Activated CD8-positive, alpha-beta T cell treated with anti-CD3 and anti-CD28 coated beads, Interleukin-2, amount 10 ng/mL, durations not matched to agents 7 days and 5 days (primary cell): ENCODE measurements at places on chromosomes 16 and 17.
A peak's percentile ranks its signal among the peaks of the same experiment; 100 is the strongest.

DNA sequence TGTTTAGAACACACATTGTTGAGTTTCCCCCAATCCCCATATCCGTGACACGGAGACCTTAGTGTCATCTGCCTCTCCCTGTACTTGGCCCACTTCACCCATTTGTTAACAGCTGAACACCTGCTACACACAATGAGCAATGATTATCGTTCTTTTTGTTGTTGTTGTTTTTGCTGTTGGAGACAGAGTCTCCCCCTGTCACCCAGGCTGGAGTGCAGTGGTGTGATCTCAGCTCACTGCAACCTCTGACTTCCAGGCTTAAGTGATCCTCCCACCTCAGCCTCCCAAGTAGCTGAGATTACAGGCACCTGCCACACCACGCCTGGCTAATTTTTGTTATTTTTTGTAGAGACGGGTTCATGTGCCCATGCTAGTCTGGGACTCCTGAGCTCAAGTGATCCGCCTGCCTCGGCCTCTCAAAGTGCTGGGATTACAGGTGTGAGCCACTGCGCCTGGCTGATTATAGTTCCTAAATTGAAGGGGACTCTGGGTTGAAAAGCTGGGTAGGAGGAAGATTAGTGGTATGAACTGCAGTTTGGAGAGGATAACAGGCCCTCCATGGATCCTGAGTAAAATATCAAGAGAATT lies 21.6 kb downstream of the NDE1 start:
- H3K4me3 ChIP-seq: no peak overlapping the region
- peaks cover 75% of the 10 kb centered on the region for H3K36me3 ChIP-seq
- H3K4me1 ChIP-seq: peaks cover 57% of the 10 kb centered on the region
- H3K27me3 ChIP-seq: no peaks in the 10 kb centered on the region

DNA sequence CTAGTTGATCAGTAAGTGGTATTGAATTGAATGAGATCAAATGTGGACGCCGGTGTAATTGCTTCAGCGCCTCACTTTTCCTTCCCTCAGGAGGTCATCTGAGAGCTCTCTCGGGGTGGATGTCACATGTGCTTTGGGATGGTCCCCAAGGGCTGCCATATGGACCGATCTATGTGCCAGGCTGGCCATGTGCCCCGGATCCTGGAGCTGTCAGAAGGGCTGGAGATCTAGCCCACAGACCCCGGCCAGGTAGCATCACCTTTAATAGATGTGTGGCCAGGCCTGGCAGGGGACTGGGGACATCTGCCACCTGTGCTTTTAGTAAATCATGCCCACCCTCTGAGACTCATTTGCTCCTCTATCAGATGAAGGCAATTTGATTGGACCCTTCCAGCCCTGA lies 95.3 kb upstream of the CRHR1 start:
- H3K4me3 ChIP-seq: no peak overlapping the region
- no peaks in the 10 kb centered on the region for H3K36me3 ChIP-seq
- peaks cover 31% of the 10 kb centered on the region for H3K27me3 ChIP-seq
- H3K4me1 ChIP-seq: no peaks in the 10 kb centered on the region
- no peak for DNase-seq

GRCh38 chr17:49362723-49363117 lies 670 bp upstream of the ZNF652 start:
- peaks cover 52% of the 10 kb centered on the region for H3K4me1 ChIP-seq
- peak overlapping the region; percentile 84 for H3K4me3 ChIP-seq
- peak overlapping the region; percentile 83 for H3K27ac ChIP-seq
- DNase-seq: no peak

DNA sequence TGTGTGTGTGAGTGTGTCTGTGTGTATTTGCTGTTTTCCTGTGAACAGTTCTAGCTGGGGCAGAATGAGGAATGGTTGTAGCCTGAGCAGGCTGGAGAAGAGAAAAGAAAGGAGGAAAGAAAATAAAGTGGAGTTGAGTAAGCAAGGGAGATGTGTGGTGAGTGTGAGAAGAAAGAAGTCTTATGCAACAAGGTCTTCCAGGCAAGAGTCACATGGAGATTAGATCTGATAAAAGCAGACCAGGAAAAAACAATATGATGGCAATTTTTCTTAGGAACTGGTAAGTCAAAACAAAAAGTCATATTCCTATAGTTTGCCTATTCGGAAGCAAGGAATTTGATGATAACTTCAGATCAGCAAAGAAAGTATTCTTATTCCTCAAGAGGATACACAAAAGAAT lies 125.0 kb downstream of the HS3ST3A1 start:
- no peaks in the 10 kb centered on the region for H3K4me1 ChIP-seq
- no peak overlapping the region for H3K27ac ChIP-seq
- DNase-seq: no peak
- H3K27me3 ChIP-seq: no peaks in the 10 kb centered on the region

DNA sequence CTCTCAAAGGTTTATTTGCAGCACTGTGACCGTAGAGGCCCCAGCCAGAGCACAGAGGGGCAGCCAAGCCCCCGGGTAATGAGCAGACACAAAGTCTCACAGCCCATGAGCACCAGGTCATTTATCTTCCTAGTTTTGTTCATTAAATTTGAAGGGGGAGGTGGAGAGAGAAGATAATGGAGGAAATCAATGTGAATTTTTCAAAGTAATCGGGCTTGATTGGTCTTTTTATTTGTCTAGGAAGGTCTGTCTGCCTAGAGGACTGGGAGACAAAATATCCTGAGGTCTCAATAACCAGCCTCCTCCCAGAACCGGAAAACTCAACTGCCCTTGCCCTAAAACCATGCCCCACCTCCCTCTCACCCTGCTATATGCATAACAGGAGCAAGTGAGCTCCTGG lies 189.0 kb downstream of the SLC39A11 start:
- no peak overlapping the region for H3K27ac ChIP-seq
- no peak for DNase-seq
- H3K27me3 ChIP-seq: no peaks in the 10 kb centered on the region
- H3K4me1 ChIP-seq: no peaks in the 10 kb centered on the region
- H3K4me3 ChIP-seq: no peak overlapping the region
- no peaks in the 10 kb centered on the region for H3K36me3 ChIP-seq

DNA sequence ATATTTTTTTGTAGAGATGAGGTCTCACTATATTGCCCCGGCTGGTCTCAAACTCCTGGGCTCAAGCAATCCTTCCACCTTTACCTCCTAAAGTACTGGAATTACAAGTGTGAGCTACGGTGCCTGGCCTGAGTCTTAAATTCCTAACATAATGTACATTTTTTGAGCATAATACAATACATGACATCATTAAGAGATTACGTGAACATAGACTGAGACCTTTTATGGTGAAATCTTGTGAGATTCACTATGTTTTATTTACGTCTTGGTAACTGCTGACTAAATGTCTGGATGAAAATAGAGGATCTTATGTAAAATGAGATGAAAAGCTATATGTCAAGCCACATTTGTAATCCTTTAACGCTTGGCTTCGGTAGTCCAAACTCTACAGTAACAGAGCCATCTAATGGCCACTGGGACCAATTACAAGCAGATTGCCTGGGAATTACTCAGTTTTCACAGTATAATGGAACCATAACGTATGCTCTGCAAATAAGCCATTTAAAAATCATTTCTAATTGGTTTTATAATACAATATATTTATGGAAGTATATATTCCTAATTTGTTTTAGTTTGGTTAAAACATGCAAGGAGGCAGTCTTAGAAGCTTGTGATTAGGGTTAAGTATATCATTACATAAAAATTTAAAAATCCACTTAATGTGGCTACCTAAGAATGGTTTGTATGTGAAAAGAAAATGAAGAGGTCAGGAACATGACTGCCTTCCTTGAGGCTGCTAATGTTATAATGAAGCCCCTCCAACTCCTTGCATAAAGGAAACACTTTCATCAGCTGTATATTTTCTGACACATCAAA lies 8.1 kb upstream of the EFCAB13 start:
- peaks cover 9% of the 10 kb centered on the region for H3K27me3 ChIP-seq
- no peak overlapping the region for H3K4me3 ChIP-seq
- H3K27ac ChIP-seq: no peak overlapping the region
- DNase-seq: peak; percentile 57

DNA sequence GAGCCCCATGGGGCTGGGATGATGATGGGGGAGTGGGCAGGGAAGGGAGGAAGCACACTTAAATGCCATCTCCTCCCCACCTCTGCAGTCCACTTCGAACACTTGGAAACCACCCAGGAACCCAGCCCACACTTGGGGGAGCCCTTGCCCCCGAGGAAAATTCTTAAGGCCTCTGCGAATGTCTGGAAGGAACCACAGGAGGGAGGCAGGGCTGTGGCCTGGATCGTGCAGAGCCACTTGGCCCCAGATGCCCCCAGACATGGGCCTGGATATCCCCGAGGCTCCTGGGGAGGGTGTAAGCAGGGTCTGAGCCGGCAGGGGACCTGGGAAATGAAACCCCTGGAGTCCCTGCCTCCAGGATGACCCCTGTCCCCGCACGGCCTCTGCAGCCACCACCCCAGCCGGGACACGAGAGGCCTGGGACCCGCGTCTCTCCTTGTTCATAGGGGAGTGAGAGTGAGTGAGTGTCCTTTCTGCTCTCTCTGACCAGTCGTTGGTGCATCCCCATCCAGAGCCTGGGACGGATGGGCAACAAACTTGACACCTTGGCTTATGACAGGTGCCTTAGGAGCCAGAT lies 11.8 kb upstream of the MTSS2 start:
- H3K4me1 ChIP-seq: peaks cover 45% of the 10 kb centered on the region
- H3K36me3 ChIP-seq: peaks cover 12% of the 10 kb centered on the region
- no peak overlapping the region for H3K4me3 ChIP-seq
- H3K27ac ChIP-seq: peak overlapping the region; percentile 91

GRCh38 chr16:10946308-10946707 lies 1.9 kb downstream of the CLEC16A start:
- no peaks in the 10 kb centered on the region for H3K36me3 ChIP-seq
- H3K27ac ChIP-seq: no peak overlapping the region
- peaks cover 62% of the 10 kb centered on the region for H3K4me1 ChIP-seq
- H3K4me3 ChIP-seq: peak overlapping the region; percentile 79

GRCh38 chr17:34503528-34504195 lies 75.7 kb upstream of the TMEM132E start:
- DNase-seq: peak; percentile 21
- H3K4me3 ChIP-seq: no peak overlapping the region
- H3K4me1 ChIP-seq: peaks cover 19% of the 10 kb centered on the region
- no peak overlapping the region for H3K27ac ChIP-seq

- H3K27me3 ChIP-seq: no peaks in the 10 kb centered on the region
- H3K4me1 ChIP-seq: no peaks in the 10 kb centered on the region
- H3K27ac ChIP-seq: no peak overlapping the region
- H3K36me3 ChIP-seq: peaks cover 2% of the 10 kb centered on the region
- DNase-seq: no peak
Measured at GRCh38 chr17:46952115-46952514, 26.9 kb downstream of the RPRML start.

- H3K27ac ChIP-seq: peak overlapping the region; percentile 69
- H3K27me3 ChIP-seq: peaks cover 3% of the 10 kb centered on the region
- no peak overlapping the region for H3K4me3 ChIP-seq
- DNase-seq: no peak
Measured at GRCh38 chr17:19284005-19284959, 47.1 kb downstream of the EPN2 start.

GRCh38 chr16:85504242-85504641 lies 108.9 kb upstream of the GSE1 start:
- no peaks in the 10 kb centered on the region for H3K4me1 ChIP-seq
- DNase-seq: no peak
- H3K27ac ChIP-seq: no peak overlapping the region

DNA sequence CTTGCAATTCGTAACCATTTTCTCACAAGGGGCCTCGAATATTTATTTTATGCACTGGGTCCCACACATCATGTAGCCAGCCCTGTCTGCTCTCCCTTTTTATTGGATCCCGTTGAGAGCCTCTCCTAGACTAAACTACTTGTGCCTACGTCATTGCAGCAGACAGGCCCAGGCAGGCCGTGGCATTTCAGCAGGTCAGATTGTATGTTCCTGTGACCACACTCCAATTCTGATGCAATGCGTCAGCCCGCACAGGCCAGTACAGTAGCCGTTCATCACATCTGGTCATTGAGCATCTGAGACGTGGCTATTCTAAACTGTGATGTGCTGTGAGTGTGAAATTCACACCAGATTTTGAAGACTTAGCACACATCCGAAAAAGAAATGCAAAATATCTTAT lies 42.2 kb downstream of the ABAT start:
- no peaks in the 10 kb centered on the region for H3K27me3 ChIP-seq
- no peak for DNase-seq
- H3K4me3 ChIP-seq: no peak overlapping the region

DNA sequence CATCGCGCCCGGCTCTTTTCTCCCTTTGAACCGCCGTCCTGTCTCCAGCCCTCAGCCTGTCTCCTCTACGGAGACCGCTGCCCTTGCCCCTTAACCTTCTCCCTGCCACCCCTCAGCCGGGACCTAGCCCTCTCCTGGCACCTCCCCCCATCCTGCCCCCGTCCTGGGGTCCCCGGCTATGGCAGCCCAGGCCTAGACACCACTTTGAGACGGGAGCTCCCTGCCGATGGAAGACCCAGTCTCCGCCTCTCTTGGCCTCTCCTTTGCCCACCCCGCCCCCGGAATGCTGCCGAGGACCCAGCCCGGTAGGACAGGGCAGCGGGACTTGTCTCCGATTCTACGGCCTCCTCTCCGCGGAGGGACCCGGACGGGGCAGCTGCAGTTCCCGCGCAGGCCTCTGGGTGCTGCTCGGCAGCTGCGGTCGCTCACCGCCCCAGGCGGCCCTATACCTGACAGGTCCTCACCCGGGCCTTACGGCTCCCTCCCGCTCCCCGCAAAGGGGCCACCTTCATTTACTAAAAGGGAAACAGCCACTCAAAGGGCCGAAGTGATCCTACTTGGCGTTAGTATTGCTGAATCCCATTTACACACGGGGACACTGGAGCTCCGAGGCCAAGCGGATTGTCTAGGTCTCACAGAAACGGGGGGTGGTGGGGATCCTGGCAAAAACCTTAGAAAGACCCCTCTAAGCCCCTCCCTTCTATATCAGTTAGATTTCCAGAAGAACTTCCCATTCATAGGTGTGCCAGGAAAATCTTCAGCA lies 32.6 kb upstream of the TAC4 start:
- no peak overlapping the region for H3K4me3 ChIP-seq
- no peak overlapping the region for H3K27ac ChIP-seq
- H3K36me3 ChIP-seq: no peaks in the 10 kb centered on the region

DNA sequence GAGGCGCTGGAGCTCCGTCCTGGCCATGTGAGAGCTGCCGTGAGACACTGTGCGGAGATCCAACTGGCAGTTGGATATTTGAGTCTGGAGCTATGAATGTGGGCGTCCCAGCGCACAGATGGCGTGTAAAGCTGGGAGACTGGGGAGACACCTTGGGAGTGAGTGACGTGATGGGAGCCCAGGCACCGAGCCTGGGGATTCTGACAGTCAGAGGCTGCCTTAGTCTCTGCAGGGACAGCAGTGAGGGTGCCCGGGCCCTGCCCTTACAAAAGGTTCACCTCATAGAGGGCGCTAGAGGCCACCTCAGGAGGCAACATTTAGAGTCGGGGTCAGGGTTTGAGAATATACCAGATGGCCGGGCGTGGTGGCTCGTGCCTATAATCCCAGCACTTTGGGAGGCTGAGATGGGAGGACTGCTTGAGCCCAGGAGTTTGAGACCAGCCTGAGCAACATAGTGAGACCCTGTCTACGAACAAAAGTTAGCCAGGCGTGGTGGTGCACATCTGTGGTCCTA lies 194.1 kb upstream of the GSE1 start:
- no peak for DNase-seq
- no peak overlapping the region for H3K27ac ChIP-seq
- H3K36me3 ChIP-seq: no peaks in the 10 kb centered on the region
- no peak overlapping the region for H3K4me3 ChIP-seq

- no peak overlapping the region for H3K27ac ChIP-seq
- DNase-seq: peak; percentile 87
- no peak overlapping the region for H3K4me3 ChIP-seq
- H3K36me3 ChIP-seq: no peaks in the 10 kb centered on the region
- H3K27me3 ChIP-seq: peaks cover 5% of the 10 kb centered on the region
Measured at GRCh38 chr17:16363749-16364536, 10.7 kb upstream of the CENPV start.

- H3K36me3 ChIP-seq: no peaks in the 10 kb centered on the region
- H3K4me3 ChIP-seq: no peak overlapping the region
- DNase-seq: no peak
- no peak overlapping the region for H3K27ac ChIP-seq
- peaks cover 3% of the 10 kb centered on the region for H3K27me3 ChIP-seq
- no peaks in the 10 kb centered on the region for H3K4me1 ChIP-seq
Measured at GRCh38 chr16:77652399-77652798, 69.9 kb upstream of the NUDT7 start.
